SJCRH30 (cell line): ENCODE measurements at places on chromosomes 12 and 14. TPM values are rescaled to one million over a fixed set of nuclear protein-coding genes. Genes with fewer than 3 reads are reported as not detected.

DNA sequence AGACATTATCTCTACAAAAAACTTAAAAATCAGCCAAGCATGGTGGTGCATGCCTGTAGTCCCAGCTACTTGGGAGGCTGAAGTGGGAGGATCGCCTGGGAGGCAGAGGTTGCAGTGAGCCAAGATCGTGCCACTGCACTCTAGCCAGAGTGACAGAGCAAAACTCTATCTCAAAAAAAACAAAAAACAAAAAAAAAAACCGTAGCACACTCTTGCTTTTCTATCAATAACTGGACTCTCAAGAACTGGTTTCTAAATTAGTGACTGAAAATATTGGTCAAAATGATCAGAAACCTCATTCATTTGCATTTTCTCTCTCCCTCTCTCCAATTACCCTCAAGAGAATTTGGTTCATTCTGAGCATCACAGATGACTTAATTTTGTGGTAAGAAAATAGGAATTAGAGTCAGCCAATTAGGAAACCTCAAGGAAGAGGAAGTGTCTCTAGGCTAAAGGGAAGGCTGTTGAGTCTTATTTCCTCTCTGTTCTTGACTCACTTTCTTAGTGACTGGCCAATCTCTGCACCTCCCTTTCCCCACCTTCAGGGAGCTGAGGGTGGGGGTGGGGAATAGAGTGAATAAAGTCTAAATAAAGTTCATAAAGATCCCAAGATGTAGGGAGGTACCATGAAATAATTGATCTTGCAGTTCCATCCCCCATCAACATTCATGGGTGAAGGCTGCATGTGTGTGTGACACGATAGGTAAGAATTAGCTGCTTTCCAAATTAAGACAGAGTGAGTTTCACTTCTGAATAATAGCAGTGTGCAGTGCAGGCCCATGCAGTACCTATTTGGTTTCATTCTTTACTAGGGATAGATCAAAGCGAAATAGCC is 6.8 kb upstream of the PSMA6 start:
- DNase-seq: no peak

DNA sequence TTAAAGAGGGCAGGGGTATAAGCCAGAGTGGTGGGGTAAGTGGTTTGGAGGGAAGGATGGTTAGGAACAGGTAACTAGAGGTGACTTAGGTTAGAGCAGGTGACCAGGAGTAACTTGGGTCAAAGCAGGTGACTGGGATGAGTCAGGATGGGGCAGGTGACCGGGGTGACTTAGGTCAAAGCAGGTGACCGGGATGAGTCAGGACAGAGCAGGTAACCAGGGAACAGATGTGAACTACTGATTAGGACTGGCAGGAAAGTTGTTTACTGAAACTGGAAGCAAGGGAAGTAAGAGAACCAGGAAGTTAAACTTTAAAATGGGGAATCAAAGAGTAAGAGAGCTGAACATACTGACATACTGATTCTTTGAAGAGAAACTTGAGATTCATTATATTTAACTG is 57.4 kb downstream of the FSCB start:
- DNase-seq: no peak

DNA sequence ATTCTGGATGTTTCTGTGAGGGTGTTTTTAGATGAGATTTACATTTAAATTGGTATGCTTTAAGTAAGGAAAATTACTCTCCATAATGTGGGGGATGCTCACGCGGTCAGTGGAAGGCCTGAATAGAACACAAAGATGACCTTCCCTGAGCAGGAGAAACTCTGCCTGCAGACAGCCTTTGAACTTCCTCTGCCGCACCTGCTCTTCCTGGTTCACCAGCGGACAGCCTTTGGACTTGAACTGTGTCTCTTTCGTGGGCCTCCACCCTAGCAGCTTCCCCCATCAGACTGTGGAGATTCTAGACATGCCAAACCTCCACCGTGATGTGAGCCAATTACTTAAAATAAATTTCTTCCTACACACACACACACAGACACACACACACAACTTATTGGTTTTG is 210.7 kb downstream of the EFCAB11 start:
- DNase-seq: no peak

DNA sequence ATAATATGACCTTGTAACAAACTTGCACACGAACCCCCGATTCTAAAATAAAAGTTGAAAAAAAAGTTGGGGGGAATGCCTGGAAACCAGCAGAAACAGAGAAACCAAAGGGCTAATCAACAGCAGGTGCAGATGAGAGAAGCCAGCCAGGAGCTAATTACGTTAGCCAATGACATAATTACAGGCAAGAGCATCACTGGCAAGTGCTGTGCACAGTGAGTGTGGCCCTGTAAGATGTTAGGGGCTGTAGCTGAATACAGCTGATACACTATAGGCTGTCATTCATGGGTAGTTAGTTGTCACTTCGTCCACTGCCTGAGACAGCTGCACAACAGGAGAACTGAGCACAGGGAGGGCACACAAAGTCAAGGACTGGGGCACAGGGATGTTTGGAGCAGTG is 7.3 kb upstream of the FGF23 start:
- DNase-seq: no peak

DNA sequence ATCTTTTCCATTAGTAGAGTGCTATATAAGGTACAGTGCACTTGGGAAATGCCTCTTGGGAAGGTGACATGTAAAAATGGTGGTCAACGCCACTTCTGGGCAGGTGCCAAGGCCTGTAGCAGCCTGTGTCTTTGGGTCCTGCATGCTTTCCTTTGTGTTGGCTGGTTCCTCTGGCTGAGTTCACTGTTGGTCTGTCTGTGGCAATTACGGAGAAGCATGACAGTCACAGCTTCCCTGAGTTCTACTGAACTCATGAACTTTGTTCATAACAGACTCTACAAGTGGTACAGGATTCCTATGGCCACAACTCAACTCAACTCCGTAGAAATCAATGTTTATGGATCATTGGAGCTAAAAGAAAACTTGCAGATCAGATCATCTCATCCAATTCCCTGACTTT is 98.0 kb downstream of the CACNA1C start:
- DNase-seq: no peak

GRCh38 chr12:93125126-93125525 is 196.0 kb upstream of the EEA1 start:
- DNase-seq: no peak

- no peak for DNase-seq
Measured at GRCh38 chr12:106711316-106711715, 63.2 kb upstream of the RIC8B start.

Gene SERPINA10
- 0.03 TPM in 1 of 2 replicates, not detected in the other for total RNA-seq

Gene PRPF40B
- total RNA-seq: 4.4 and 4.9 TPM in 2 replicates

Gene RAB5B
- 59.4 and 61.0 TPM in 2 replicates for total RNA-seq

Gene KERA
- total RNA-seq: not detected in 2 replicates
